Activated CD4-positive, alpha-beta T cell treated with anti-CD3 and anti-CD28 coated beads, Interleukin-2, amount 50 U/mL, for 48 hours (primary cell): ENCODE measurements at places on chromosomes 5 and 9.

- no peak for DNase-seq
These were observed 167.0 kb downstream of the FGF18 start for GRCh38 chr5:171586436-171586835.

- DNase-seq, result no peak
These were observed 168.7 kb downstream of the XRCC4 start for GRCh38 chr5:83246071-83246470.

DNA sequence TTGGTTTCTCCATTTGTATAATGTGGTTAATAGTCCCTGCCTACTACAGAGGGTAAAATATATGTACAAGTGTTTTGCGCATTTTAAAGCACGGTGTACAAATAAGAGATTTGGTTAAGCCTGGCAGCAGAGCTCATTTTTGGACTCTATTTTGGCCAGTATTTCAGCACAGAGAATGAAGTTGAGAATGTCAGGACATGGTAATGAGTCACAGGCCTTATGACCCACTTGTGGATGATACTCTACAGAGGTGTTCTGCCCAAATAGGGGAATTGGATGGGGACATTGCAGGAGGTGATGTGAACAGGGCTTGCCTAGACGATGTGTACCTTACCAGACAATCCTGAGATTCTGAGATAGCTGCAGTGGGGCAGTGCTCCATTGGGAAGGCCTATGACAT lies 50.6 kb downstream of the MELK start:
- DNase-seq, result no peak

DNA sequence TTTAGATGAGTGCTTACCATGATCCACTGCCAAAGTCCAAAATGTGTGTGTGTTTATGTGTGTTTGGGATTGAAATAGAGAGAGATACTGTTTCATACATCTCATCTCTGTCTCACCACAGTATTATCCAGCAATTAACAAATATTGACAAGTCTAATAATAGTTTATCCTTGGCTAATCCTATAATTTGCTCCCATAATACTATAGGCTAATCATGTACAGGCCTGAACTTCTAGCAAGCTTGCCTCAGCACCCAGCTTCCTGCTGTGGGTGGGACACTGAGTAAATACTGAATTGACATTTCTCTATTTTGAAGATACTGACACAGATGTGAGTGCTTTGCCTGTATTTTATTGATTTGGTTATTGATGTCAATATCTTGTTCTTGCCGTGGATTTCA lies 35.3 kb upstream of the KCNV2 start:
- no peak for DNase-seq

DNA sequence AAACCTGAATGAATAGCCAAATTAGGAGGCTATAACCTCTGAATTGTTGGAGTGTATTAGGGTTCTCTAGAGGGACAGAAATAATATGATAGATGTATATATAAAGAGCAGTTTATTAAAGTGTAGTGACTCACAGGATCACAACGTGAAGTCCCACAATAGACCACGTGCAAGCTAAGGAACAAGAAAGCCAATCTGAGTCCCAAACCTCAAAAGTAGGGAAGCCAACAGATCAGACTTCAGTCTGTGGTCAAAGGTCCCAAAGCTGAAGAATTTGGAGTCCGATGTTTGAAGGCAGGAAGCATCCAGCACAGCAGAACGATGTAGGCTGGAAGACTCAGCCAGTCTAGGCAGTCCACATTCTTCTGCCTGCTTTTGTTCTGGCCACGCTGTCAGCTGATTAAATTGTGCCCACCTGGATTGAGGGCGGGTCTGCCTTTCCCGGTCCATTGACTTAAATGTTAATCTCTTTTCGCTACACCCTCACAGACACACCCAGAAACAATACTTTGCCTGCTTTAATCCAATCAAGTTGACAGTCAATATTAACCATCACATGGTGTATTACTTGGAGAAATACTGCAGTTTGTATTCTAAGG lies 550.6 kb downstream of the CDH10 start:
- DNase-seq, result no peak

GRCh38 chr5:174446446-174446845 lies 277.9 kb upstream of the MSX2 start:
- DNase-seq, result no peak

- no peak for DNase-seq
These were observed 323.4 kb downstream of the PIK3R1 start for GRCh38 chr5:68538814-68539420.

GRCh38 chr5:82044010-82044409 lies 72.2 kb downstream of the ATG10 start:
- no peak for DNase-seq

GRCh38 chr9:87199782-87200181 lies 252.5 kb upstream of the GAS1 start:
- no peak for DNase-seq

GRCh38 chr9:113341712-113342410 lies 1.8 kb upstream of the WDR31 start:
- DNase-seq, result no peak

DNA sequence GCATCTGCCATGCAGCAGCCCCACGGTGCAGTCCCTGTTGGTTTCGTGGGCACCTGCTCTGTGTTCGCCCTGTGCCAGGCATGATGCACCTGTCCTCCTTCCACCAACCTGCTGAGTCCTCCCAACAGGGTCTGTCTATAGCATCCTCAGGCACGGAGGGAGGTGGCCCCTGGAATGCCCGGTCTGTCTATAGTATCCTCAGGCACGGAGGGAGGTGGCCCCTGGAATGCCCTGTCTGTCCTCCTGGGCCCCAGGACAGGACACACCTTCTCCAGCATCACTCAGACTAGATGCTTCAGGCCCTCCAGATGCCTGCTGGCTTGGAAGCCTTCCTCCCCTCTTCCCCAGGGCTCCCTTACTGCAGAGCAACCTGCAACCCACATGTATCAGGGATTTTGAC lies 9.9 kb upstream of the PHYHD1 start:
- DNase-seq, result no peak

DNA sequence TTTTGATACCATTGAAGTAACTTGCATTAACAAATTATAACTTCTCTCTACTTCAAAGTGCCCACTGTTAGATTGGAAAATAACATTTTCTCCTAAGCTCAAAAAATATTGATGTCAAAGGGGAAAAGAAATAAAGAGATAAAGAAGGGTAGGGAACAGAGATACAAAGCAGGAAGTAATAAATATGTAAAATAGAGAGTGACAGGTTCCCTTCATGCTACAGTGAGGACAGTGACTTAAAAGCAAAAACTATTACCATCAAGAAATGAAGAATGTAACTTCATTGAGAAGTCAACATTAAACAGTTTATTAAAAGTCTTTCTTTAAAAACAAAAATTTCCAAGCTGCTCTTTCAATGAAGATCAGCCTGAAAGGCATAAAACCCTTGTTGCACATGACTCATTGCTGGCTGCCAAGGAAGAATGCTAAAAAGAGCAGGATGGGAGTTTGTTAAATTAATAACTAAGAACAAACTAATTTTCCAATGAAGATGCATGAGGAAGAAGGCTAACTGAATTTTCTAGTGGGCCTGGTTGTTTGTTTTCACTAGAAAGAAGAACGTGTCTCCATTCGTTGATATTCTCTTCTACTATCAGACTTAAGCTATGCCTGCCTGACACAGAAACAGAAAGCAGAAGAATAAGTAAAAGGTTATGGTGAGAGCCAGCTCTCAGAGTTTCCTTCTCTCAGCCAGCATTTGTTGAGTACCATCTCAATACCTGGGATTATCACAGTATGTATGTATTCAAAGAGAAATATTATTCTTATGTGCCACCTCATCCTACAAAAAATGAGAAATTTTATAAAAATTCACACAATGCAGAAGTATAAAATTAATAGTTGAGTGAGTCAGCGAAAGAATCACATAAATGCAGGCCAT lies 197.8 kb upstream of the NREP start:
- DNase-seq, result no peak
